HepG2 (cell line): ENCODE measurements at places on chromosomes 6 and 20.

- no peak for DNase-seq
Measured at GRCh38 chr6:1762203-1762602, 152.5 kb downstream of the FOXC1 start.

GRCh38 chr6:44593539-44593944 lies 206.0 kb downstream of the CDC5L start:
- peak; percentile 68 for DNase-seq

GRCh38 chr20:24135781-24136180 lies 147.2 kb upstream of the GGTLC1 start:
- DNase-seq = no peak

DNA sequence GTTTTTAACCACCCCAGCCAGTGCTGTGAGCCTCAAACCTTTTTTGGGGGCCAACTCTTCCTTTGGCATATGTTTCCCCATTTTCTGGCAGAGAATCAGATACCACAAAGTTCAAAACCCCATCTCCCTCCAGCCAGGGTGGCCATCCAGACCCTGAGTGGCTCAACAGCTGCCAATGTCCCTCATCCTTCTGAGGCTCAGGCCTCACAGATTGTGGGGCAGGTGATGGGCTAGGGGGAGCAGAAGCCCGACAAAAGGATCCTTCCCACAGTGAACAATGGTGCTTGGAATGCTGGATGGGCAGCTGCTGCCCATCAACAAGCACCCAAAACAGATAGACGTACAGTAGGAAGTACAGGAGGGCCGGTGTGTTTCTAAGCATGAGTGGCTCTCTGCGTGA lies 42.6 kb upstream of the IL17A start:
- no peak for DNase-seq

GRCh38 chr6:321158-321438 lies 28.8 kb downstream of the DUSP22 start:
- DNase-seq = no peak
